NCI-H1092 (cell line): ENCODE measurements at places on chromosomes 12 and 14.
A peak's percentile ranks its signal among the peaks of the same experiment; 100 is the strongest.

DNA sequence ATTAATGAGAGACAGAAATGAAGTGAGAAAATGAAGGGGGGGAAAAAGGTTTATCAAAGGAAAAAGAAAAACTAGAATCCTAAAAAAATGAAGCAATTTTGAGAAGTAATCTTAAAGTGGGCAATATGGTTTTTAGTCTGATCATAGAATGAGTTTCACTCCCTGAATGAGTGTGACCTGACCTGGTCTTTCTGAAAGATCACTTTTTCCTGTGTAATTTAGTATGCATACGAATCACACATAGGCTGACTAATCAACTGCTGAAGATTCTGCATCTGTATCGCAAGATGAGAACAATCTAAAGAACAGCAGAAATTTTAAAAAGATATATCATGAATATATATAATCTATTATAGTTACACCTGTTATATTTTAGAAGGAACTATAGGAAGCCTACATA, 11.3 kb downstream of the GNPTAB start:
- no peak for DNase-seq

- DNase-seq: no peak
Observed at GRCh38 chr14:96108911-96109310, 69.7 kb downstream of the C14orf132 start.

DNA sequence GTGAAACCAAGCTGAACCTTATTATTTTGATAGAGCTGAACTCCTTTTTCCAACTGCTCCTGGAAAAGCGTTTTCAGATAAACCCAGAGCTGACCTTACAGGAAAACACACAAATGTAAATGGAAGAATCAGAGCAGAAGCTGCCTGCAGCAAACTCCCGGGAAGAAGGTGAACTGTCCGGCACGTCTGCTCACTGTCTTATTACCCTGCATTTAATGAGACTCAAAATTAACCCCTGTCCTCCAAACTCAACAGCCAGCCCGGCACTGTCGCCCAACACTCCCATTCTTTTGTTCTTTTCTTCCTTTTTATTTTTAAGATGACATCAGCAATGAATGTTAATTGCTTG, 1046.9 kb upstream of the FLRT2 start:
- no peak for DNase-seq

DNA sequence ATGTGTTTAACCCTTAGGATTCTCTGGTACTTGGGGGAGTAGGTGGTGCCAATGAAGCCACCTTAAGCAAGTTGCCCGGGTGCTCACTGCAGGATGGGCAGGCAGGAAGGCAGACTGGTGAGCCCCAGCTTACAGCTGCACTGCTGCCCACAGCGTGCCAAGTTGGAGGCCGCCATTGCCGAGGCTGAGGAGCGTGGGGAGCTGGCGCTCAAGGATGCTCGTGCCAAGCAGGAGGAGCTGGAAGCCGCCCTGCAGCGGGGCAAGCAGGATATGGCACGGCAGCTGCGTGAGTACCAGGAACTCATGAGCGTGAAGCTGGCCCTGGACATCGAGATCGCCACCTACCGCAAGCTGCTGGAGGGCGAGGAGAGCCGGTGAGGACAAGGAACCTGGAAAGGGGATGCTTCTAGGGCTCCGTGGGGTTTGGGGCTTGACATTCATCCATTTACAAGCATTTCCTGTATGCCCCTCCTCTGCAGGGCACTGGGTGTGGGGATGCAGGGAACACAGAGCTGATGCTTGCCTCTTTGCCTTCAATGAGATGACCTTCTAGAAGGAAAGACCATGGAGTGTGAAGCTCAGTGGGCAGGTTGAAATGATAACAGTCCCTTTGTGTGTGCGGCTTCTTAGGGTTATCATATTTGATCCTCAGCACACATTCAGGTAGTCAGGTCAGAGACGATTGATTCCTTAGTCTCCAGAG, 12.4 kb downstream of the KRT7 start:
- no peak for DNase-seq

DNA sequence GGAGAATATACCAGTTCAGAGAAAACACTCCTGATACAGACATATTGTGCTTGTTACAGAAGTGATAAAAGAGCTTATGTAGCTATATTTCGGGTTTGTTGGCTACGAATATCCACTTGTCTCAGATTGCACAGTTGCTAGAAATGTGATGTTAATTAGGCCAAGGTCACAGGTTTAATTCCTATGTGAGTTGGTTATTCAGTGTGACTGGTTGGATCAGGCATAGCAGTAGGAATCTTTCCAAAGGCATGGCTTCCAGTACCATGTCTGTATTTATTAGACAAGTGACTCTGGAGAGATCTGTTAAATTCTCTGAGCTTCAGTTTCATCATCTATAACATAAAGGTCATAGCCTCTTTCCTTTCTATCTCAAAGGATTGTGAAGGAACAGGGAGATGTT, 152.7 kb upstream of the KITLG start:
- DNase-seq: no peak

- no peak for DNase-seq
Observed at GRCh38 chr12:111653596-111653995, 32.2 kb downstream of the BRAP start.

- DNase-seq: no peak
Observed at GRCh38 chr14:89428546-89429198, 11.6 kb upstream of the FOXN3 start.

DNA sequence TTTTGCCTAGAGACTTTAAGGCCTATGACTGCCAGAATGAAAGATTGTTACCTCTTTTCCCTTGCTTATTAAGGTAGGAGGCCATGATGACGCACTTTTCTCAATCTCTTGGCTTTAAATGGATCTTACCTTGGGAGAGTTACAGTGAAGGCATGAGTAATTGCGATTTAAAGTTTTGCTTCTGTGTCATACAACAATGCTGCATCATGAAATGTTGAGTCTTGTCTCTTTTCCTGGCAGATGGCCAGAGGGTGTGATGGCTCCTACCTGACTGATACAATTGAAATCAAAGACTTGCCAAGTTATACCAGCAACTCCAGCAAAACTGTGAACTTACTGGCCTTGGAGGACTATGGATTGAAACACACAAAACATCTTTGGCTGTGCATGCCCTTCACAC, 17.2 kb upstream of the LRRK2 start:
- DNase-seq: no peak

DNA sequence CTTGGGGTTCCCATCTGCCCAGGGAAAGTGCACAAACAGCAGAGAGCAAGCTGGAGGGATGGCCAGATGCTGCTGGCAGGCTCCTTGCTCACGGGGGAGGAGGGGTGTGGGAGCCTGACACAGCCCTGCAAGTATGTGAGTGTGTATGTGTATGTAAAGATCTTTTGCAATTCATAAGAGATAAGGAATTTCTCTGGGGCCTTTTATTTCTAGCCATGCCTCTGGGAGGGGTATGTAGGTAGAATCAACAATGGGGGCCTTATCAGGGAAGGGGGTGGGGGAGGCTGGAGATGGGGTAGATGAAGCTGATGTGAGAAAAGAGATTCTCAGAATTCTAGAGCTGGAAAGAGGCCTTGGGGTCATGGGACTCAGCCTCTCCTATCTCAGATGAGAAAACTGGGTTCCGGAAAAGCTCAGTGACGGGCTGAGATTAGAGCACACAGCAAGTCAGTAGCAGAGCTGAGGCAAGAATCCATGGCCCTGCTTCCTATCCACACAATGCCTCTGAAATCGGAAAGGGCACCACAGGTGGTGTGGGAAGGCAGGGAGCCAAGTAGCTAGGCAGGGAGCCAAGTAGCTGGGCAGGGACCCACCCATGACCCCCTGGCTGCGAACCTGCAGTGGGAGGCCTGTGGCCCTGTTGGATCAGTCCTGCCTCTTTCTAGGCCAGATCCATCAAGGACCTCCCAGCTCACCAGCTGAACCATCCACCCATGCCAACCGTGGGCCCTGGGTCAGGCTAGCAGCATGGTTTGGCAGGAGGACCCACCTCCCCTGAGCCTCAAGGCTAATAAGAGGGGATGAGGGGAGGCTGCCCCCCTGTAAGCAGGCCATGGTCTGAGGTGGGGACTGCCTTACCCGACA, 54.7 kb downstream of the PLEKHG3 start:
- peak; percentile 14 for DNase-seq

DNA sequence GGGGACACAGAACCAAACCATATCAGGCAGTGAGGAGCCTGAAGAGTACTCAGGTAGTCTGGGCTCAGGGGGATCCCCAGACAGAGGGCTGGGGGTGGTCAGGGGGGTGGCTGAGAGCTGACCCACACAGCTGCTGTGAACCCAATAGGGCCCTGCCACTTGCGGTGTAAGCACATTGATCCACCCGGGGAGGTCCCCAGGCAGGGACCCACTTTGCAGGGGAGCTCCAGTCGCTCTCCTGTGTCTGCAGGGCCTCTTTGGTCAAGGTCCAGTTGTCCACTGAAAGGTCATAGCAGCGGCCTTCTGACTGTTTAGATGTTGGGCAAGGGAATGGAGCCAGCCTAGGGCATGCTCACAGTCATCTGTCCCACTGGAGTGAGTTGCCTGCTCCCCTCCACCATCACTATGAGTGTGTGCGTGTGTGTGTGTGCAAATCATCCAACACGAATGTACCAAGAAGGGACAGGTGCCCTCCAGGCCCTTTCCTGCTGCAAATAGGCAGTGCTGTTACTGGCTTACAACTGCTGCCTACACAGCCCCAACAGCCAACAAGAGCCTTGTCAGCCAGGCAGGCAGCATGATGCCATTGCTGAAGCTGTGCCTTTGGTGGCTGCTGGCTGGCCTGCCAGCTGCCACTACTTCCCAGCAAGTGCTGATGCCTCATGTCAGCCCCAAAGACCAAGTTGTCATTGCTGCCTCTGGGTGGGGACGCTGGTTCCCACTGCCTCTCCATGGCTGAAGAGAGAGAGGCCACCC, 71.3 kb downstream of the TSPAN11 start:
- DNase-seq: no peak

GRCh38 chr12:75979181-75979580, 52.4 kb downstream of the PHLDA1 start:
- DNase-seq: no peak

GRCh38 chr12:75836533-75836932, 195.0 kb downstream of the PHLDA1 start:
- no peak for DNase-seq

DNA sequence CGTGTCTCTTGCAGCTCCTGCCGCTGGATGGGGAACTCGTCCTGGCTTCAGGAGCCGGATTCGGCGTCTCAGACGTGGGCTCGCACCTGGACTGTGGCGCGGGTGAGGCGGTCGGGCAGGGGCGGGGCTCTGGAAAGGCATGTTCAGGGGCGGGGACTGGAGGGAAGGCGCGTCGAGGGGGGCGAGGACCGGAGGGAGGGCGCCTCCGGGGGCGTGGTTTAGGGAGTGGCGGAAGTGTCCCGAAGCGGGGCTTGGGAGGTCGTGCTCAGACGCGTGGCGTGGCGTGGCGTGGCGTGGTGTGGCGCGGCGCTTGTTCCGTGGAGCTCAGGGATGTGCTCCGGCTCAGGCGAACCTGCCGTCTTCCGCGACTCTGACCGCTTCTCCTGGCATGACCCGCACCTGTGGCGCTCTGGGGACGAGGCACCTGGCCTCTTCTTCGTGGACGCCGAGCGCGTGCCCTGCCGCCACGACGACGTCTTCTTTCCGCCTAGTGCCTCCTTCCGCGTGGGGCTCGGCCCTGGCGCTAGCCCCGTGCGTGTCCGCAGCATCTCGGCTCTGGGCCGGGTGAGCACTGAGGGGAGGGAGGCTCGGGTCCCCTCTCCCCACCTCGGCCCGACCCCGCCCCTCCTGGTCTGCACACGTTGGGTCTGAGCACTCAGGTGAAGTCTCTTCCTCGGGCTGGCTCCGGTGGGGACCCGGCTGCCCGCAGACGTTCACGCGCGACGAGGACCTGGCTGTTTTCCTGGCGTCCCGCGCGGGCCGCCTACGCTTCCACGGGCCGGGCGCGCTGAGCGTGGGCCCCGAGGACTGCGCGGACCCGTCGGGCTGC, 6.2 kb downstream of the AMN start:
- DNase-seq: no peak

DNA sequence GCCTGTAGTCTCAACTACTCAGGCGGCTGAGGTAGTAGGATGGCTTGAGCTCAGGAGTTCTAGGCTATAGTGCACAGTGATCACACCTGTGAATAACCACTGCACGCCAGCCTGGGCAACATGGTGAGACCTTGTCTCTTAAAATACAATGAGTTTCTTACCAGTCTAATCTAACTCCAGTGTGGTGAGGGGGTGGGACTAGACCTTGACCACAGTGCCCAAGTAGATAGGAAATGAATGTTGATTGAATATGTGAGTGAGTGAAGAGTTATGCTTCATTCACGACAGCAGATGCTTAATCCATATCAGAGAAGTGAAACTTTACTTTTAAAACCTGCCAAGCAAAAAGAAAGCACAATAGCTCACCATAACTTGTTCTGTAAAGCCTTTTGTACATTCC, 11.2 kb upstream of the AK7 start:
- DNase-seq: no peak
